AG04450 (cell line): ENCODE measurements at places on chromosomes 7 and 10.
A peak's percentile ranks its signal among the peaks of the same experiment; 100 is the strongest.

DNA sequence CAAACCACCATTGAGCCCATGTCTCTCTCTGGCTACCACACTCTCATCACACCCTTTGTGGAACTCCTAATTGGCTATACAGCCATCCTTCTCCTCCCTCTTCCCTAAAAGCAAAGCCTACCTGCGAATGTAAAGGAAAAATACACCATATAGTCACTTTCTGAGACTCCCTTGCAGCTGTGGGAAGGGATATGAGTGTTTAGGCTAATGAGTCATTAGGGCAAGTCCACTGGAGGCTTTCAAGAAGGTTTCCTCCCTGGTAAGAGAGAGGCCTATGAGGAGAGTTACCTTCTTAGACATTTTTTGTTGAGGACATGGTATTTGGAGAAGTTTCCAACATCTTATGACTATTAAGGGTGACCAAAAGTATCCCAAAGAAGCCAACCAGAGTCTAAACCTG lies 4.1 kb upstream of the TMEM243 start:
- no peak for DNase-seq

- no peak for DNase-seq
Measured at GRCh38 chr10:129421399-129422010, 45.5 kb upstream of the MGMT start.

- DNase-seq, result no peak
Measured at GRCh38 chr7:927031-927671, 27.3 kb downstream of the ADAP1 start.

GRCh38 chr10:7767209-7767608 lies 20.6 kb downstream of the KIN start:
- peak; percentile 78 for DNase-seq

DNA sequence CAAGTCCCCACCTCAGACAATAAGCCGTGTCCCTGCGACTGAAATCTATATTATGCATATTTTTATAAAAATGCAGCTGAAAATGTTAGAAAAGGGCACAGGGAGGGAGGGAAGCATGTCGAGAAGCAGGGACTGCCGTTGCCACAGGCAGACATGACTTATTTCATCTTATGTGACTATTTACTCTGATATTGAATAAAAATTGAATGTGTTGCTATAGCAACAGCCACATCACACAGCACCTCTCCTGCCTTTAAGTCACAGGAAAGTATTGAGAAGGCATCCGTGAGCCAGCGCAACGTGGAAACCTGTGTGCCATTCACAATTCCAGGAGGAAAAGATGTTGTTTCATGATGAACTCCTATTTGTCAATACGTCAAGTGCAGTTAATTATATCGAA lies 549.5 kb downstream of the DNAJB6 start:
- no peak for DNase-seq

GRCh38 chr7:132097550-132098134 lies 478.6 kb downstream of the PLXNA4 start:
- no peak for DNase-seq

DNA sequence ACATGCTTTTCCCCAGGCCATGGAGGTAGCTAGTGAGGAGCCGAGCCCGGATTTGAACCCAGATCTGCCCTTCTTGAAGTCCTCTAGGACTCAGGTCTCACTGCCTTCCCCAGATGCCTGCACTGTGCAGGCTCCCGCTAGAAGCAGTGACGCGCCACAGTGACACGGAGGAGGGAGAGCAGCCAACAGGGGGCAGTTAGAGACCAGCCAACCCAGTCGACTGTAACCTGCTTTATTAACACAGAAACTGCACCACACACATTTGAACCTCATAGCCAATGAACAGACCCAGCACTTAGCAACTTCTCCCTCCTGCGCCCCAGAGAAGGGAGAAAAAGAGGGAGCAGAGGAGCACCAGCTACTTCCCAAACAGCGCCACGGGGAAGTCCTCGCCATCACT lies 27.4 kb downstream of the PILRA start:
- no peak for DNase-seq

- no peak for DNase-seq
Measured at GRCh38 chr10:34260904-34261303, 554.2 kb downstream of the PARD3 start.

DNA sequence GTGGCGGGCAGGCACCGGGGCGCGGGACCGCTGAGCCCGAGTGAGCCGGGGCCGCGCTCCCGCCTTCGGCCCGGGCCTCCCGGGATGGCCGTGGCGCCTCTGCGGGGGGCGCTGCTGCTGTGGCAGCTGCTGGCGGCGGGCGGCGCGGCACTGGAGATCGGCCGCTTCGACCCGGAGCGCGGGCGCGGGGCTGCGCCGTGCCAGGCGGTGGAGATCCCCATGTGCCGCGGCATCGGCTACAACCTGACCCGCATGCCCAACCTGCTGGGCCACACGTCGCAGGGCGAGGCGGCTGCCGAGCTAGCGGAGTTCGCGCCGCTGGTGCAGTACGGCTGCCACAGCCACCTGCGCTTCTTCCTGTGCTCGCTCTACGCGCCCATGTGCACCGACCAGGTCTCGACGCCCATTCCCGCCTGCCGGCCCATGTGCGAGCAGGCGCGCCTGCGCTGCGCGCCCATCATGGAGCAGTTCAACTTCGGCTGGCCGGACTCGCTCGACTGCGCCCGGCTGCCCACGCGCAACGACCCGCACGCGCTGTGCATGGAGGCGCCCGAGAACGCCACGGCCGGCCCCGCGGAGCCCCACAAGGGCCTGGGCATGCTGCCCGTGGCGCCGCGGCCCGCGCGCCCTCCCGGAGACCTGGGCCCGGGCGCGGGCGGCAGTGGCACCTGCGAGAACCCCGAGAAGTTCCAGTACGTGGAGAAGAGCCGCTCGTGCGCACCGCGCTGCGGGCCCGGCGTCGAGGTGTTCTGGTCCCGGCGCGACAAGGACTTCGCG lies 534 bp downstream of the FZD9 start:
- no peak for DNase-seq

DNA sequence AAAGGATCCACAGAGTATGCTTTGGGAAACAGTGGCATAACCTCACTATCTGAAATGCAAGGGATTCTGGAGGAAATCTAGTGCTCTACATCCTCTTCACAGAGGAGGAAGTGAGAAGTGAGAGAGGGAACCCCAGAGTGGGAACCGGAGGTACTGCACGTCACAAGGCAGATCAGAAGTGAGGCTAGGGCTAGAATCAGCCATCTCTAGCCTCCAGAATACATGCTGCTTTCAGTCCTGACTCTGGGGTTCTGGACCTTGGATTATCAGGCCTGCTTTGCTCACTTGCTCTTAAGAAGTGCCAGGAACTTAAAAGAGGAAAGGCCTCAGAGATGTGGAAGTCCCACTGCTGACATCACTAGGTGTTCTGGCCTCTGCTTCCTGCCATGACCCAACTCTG lies 25.7 kb downstream of the ZNF503 start:
- no peak for DNase-seq

DNA sequence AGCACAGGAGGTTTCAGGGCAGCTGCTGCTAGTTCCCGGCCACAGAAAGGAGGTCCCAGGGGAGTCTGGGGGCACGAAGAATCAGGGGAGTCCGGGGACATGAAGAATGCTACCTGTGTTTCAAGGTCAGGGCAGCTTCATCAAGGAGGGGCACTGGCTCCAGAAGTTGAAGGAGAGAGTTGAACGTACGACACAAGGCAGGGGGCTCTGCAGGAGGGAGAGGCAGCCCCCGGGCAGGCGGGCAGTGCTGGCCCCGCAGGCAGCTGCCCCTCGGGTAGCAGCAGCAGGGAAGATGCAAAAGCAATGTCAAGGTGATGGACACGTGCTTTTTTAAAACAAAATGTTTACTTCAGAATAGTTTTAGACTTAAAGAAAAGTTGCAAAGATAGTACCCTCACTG lies 134.7 kb upstream of the RNF32 start:
- DNase-seq, result no peak

GRCh38 chr10:28853195-28853594 lies 175.9 kb downstream of the BAMBI start:
- no peak for DNase-seq

- DNase-seq, result peak; percentile 73
Measured at GRCh38 chr7:156751319-156751718, 110.7 kb downstream of the RNF32 start.

DNA sequence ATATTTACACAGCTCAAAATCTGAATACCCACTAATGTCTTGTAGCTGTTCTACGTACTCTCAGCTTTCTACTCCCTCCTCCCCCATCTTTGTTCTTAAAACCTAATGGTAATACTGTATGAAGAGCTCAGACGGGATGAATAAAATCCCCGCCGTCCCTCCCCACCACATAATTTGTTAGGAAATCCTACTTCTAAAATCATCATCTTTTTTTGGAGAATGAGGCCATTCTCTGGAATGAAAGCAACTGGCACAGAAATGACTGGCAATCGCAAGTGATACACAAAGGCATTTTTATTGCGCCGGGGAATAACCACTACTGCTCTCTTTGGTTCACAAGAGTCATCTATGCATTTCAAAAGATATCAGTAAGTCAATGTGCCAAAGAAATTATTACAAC lies 27.3 kb downstream of the SLC35B4 start:
- DNase-seq, result no peak

- no peak for DNase-seq
Measured at GRCh38 chr7:2887816-2888215, 43.7 kb upstream of the GNA12 start.

DNA sequence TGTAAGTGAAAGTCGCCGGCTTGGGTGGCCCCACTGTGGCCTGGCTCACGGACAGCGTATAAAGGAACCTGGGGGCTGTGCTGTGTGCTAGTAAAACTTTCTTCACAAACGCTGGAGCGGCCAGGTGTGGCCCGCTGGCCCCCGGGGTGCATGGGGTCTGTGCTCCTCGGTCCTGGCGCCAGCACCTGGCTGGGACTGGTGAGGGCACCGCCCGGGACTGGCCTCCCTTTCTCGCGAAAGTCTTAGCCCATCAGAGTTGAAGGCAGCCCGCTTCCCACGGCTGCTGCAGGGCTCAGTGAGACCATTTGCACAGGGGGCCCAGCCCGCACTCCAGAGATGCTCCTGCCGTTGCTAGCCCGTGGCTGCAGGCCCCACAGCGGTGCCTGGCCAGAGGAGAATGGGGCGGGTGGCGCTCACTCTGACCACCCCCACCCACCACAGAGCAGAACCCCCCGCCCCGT lies 5.8 kb downstream of the PWWP2B start:
- DNase-seq, result no peak

DNA sequence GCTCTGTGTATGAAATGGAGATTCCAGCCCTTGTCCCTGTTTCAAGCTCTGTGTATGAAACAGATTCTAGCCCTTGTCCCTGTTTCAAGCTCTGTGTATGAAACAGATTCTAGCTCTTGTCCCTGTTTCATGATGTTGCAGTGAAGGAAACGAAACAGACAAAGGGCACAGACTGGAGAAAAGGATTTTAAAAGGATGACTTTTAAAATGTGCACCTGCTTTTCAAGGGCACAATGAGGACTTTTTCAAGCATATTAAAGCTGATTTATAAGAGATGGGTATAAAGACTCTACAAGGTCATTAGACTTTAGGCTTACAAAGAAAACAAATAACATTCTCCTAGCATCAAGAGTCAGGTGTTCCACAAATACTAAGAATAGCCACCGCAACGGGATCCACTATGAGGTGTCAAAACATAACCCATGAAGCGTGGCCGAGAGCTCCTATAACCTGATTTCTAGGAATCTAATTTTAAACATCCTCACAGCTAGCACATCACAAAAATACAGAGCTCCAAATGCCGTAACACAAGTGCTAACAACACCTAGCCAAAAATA lies 29.0 kb downstream of the DIP2C start:
- no peak for DNase-seq

GRCh38 chr10:68185085-68185484 lies 46.8 kb downstream of the ATOH7 start:
- no peak for DNase-seq

DNA sequence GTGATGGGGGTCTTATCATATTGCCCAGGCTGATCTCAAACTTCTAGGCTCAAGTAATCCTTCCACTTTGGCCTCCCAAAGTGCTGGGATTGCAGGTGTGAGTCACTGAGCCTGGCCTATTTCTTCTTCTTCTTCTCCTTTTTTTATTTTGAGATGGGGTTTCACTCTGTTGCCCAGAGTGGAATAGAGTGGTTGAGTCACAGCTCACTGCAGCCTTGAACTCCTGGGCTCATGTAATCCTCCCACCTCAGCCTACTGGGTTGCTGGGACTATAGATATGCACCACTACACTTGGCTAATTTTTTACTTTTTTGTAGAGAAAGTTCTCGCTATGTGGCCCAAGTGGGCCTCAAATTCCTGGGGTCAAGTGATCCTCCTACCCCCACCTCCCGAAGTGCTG lies 124.3 kb downstream of the SKIDA1 start:
- no peak for DNase-seq

GRCh38 chr7:5780801-5781496 lies 514 bp downstream of the RNF216 start:
- DNase-seq, result no peak

- peak; percentile 77 for DNase-seq
Measured at GRCh38 chr7:148940702-148941597, 56.9 kb upstream of the EZH2 start.

DNA sequence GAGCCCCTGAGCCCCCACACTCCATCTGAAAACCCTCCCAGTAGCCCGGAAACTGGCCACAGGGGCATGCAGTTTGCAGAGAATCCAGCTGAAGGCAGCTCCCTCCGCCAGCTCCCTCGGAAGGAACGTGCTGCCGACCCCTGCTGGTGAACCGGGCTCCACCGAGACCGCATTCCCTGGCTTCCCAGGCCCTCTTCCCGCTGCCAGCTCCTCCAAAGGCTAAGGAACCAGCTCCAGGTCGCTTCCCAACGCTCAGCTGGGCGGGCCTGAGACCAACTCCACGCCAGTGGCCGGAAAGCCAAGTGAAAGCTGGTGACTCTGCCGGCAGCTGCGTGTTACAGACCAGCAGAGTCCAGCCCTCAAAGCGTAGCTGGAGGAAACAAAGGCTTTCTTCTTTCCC lies 35.8 kb downstream of the GPER1 start:
- DNase-seq, result peak; percentile 61

- DNase-seq, result no peak
Measured at GRCh38 chr7:16404636-16405035, 16.7 kb downstream of the CRPPA start.

DNA sequence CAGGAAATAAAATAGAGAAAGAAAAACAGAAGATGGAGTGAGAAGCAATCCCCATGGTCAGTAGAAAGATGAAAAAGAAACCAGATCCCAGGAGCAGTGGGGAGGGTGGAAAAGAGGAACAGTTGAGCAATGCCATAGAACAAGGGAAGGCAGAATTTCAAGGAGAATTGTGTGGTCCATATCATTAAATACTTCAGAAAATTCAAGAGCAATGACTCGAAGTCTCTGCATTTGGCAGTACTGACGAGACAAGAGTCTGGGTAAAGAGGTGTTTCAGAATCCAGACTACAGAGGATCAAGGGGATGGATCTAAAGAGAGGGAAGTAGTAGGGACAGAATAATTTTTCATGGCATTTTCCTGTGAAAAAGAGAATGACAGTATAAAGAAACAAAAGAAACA lies 512.6 kb downstream of the PHTF2 start:
- no peak for DNase-seq
